ENCODE measurements at places on chromosomes 12 and 14.

- DNase-seq = no peak
These were observed 1081.5 kb downstream of the VRK1 start for GRCh38 chr14:97878727-97879126.

DNA sequence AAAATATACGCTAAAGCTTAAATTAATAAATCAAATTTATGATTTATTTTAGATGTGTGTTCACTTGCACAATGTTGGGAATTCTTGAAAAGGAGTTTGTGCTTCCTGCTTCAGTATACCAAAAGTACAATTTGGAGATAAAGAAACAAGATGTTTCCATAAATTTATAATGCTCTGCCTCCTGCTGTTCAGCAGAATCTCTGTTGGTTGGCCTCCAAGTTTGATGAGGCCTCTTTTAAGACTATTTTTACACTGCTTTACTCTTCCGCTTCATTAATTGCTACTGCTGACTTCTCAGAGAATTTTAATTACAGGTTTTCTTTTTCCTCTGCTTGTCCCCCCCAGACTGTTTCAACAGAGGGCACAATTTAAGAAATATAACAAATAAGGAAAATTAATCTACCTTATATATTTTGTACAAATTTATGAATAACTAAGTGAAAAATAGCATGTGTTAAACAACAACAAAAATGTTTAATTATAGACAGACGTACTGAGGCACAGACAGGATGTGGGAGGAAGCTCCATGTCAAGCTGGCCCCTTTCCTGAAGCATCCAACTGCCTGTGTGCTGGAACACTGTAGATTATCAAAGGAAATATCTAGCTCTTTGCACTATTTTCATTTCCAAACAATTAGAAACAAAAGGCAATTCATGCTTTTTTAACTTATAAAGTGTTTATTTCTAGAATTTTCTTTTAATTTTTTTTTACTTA is 83.9 kb downstream of the PIK3C2G start:
- no peak for DNase-seq

GRCh38 chr14:102906616-102907302 is 15.7 kb upstream of the AMN start:
- no peak for DNase-seq

DNA sequence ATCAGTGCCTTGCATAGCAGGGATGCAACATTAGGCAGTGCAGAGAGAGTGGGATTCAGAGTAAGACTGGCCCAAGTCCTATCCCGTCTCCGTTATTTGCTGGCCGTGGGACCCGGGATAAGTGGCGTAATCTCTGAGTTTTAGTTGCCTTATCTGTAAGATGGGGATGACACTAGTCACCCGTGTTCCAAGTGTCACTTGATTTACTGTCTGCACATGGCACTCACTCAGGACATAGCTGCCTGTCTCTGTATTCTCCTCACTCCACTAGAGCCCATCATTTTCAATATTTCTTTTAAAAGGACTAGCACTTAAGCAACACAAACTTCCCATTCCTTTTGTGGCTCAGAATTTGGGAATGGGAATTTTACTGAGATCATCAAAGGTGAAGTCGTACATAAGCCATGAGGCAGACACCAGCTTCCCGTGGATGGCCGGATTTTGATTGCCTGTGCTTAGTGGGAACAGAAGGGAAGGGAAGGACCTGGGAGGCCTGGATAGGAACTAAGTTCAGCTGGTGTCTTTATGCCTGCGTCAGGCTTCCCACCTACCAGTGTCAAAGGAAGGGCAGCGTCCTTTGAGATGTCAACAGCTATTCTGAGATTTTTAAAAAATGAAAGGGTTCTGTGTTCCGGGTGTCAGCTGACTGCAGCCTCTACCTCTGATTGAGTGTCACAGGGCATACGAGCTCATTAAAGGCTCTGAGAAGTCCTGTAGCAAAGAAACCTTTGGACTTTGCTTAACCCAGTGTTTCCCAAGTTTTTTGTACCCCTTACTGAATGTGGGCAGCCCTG is 361.4 kb downstream of the CACNA1C start:
- DNase-seq = no peak

GRCh38 chr14:30496852-30497251 is 62.1 kb upstream of the G2E3 start:
- DNase-seq = no peak

DNA sequence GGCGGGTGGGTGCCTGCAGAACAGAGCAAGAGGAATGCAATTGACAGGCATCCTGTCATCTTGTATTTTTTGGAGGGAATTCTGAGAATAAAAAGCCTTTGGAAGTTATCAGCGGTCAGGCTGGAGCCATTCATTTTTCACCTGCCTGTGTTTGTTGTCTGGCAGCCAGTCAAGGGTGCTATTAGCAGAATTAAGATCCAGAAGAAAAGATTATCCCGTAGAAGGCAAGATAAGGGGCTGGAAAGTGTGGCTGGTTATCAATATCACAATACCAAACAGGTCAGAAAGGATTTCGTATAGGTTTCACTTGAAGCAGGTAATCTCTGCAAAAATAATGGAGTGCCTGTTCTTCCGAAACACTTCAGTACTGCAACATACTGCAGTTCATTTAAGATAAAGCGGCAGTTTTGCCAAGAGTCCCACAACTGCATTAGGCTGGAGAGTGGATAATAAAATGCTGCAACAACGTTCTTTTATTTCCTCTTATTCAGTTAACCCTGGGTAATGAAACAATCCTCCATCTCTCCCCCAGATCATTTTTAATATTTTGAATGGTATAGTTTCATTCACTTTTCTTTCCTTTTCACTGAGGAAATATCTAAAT is 171.2 kb upstream of the CDKN3 start:
- DNase-seq = no peak

GRCh38 chr12:124687174-124687902 is 119.9 kb upstream of the NCOR2 start:
- DNase-seq = no peak

DNA sequence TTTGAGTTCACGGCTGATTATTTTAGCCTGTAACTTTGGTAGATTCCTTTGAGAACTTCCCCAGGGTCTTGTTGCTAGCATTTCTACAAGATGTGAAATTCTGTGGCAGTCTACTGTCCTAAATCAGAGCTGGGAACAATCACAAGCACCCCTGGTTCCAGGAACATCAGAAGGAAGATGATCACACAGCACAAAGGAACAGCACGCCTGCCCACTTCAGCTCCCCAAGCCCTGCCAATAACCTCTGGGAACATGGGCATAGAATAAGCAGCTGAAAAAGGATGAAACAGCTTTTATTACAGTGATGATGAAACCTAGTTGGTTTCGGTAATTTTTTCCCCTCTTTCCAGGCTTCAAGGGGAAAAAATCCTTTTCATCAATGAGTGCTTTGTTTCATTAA is 12.3 kb downstream of the GPR19 start:
- no peak for DNase-seq

DNA sequence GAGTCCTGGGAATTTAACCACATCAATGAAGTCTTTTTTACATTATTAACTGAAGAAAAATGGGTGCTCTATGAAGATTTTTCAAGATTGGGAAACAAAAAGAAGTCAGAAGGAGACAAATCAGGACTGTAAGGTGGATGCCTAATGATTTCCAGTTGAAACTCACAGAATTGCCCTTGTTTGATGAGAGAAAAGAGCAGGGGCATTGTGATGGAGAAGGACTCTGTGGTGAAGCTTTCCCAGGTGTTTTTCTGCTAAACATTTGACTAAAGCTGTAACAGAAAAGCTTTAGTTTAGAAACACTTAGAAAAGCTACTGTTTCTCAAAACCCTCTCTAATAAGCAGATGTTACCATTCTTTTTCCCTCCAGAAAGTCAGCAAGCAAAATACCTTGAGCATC is 5.8 kb downstream of the IRAK4 start:
- DNase-seq = no peak

- DNase-seq = no peak
These were observed 75.1 kb downstream of the ETNK1 start for GRCh38 chr12:22700106-22700505.

- DNase-seq = no peak
These were observed 2.8 kb upstream of the FGF6 start for GRCh38 chr12:4448371-4448940.

GRCh38 chr14:69260861-69261564 is 1.1 kb downstream of the GALNT16 start:
- DNase-seq = no peak

GRCh38 chr14:93105362-93105761 is 10.4 kb downstream of the ITPK1 start:
- DNase-seq = no peak

DNA sequence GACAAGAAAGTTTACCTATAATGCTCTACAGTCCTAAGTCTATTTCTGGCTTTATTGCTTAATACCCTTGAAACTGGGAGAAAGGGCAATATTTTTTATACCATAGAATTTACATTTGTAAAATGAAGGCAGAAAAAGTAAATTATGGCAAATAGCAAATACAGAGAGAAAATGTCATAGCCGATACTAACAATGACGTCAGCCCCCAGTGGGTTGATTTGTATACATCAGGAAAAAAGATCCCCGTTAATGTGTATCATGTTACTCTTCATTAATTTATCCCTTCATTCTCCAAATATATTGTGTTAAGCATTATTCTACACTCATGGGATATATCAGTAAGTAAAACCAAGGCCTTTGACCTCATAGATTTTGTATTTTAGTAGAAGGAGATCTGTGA is 445.1 kb upstream of the SYT1 start:
- DNase-seq = no peak

DNA sequence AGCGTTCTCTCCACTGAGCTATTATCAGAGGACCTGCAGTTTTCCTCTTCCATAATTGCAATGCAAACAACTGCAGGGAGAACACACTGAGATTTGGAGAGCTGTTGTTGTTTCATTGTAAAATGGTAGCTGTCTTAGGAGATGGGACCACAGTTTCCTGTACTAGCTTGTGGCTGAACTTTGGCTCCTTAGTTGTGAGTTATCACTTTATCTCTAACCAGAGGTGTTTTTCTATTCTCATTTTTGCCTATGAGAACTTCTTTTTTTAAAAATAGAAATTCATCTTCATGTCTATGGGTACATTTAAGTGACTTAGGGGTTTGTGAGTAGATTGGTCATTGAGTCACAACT is 216.5 kb downstream of the SLC38A4 start:
- DNase-seq = no peak

GRCh38 chr12:25550186-25550585 is 2.9 kb downstream of the LMNTD1 start:
- DNase-seq = no peak

DNA sequence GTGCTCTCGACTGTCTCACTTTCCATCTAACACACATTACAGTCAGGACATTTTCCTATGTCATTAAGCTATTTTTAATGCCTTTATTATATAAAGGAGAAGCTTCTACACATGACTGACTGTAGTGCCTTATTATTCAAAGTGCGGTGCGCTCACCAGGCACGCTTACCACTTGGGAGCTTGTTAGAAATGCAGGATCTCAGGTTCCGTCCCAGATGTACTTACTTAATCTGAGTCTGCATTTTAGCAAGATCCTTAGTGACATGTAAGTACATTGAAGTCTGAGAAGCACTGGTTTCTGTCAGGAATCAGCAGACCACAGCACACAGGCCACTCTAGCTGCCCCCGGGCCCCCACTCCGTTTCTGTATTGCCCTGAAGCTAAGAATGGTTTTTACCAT is 44.7 kb upstream of the MDM1 start:
- DNase-seq = no peak

DNA sequence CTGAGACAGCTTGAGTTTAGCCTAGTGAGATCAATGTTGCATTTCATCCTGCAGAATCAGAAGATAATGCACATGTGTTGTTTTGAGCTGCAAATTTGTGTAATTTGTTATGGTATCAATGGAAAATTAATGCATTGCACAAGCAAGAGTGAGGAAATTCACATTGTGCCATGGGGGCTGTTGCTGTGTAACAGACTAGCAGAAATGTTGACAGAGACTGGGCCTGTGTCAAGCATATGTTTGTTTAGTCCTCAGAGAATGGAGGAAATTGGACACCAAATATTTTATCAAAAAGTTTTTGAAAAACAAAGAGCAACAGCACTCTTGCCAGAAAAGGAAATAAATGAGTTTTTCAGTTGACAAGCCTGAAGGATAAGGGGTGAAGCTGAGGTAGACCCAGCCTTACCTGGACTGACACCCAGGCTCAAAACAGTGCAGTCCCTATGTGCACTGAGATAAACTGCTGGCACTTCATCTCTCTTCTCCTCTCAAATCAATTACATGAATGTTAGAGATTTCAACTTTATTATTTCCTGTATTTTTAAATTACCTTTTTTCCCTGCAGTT is 1150.0 kb downstream of the FSCB start:
- no peak for DNase-seq

- DNase-seq = no peak
These were observed 24.7 kb upstream of the RNASE1 start for GRCh38 chr14:20827326-20827725.

GRCh38 chr12:120468325-120468820 is 1.2 kb downstream of the SRSF9 start:
- DNase-seq = no peak

DNA sequence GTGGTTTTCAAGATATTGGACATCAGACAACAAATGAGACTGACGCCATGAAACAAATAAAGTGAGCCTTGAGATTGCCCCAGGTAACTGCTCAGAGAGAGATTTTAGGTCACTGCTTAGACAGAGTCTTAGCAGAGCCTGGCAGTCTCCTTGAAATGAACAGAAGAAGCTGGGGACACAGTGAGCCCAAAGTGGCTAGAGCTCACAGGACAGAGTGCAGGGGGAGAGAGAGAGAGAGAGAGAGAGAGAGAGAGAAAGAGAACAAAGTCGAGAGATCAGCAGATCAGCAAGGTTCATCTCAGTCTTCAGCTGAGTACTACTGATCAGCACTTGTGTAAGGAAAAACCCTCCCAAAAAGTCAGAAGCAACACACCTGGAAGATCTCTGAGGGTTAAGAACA is 147.4 kb downstream of the RMST start:
- no peak for DNase-seq

DNA sequence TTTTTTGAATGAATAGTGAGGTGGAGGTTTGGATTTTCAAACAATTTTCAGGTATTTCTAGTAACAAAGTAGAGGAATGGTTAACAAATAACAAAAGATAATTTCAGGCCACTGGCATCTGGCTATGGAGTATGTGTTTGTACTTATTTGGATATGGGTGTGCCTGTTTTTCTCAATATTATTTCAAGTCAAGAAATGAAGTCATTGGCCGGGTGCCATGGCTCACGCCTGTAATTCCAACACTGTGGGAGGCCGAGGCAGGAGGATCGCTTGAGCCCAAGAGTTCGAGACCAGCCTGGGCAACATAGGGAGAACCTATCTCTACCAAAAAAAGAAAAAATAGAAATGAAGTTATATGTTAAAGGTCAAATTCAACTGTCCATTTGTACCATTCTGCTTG is 13.9 kb downstream of the SLC35E3 start:
- no peak for DNase-seq

Data from activated naive CD8-positive, alpha-beta T cell treated with anti-CD3 and anti-CD28 coated beads, Interleukin-2, amount 50 U/mL, for 16 hours (primary cell).